A549 (cell line): ENCODE measurements at places on chromosomes 4 and X.

- no peak for DNase-seq
Observed at GRCh38 chr4:109411964-109412363, 21.7 kb upstream of the SEC24B start.

GRCh38 chrX:45619290-45619689, 418.6 kb upstream of the DIPK2B start:
- no peak for DNase-seq

GRCh38 chr4:12178614-12179610, 750.2 kb upstream of the HS3ST1 start:
- DNase-seq: no peak

GRCh38 chrX:11172415-11172814, 61.3 kb downstream of the HCCS start:
- DNase-seq: no peak

GRCh38 chr4:2583092-2583491, 46.6 kb downstream of the FAM193A start:
- no peak for DNase-seq

- no peak for DNase-seq
Observed at GRCh38 chr4:138757432-138757831, 258.1 kb upstream of the NOCT start.

DNA sequence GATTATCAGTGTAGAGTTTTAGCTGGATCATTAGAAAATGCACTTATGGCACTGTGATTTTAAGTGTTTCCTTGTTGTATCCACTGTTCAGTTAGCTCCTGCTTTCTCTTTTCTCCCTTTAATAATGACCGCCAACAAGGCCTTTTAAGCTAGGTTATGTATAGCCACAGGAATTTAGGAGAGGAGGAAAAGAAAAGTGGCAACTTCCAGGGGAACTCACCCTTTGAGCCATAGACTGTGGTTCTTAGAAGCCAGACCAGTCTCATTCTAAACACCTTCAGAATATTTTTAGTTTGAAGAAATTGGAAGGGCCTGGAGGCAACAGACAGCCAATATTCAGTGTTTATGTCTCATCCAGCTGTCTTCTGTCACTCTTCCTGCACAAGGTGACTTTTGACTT, 6.1 kb downstream of the FGF2 start:
- DNase-seq: no peak

GRCh38 chr4:19346636-19347035, 905.1 kb upstream of the SLIT2 start:
- no peak for DNase-seq
